Adrenal gland (tissue), 19 donors: ENCODE measurements at places on chromosomes 7 and 10. TPM values are rescaled to one million over a fixed set of nuclear protein-coding genes. Genes with fewer than 3 reads are reported as not detected.

DNA sequence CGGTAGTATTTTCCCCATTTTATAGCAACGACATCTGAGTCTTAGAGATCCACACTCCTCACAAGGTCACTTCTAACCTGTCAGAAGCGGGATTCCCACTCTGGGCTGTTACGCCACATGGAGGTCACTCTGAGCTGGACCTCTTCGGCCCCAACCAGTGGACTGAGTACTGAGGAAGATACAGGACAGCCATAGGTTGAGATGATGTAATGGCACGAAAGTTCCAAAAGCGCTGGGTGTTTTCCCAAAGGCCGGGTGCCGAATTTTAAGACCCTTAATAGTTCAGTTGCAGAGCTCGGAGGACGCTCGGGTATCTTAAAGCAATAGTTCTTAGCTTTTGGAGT lies 699 bp downstream of the GHITM start:
- no peaks in the 10 kb centered on the region for H3K36me3 ChIP-seq
- peak overlapping the region; percentile 19 for H3K4me3 ChIP-seq
- DNase-seq: peak; percentile 22
- no peaks in the 10 kb centered on the region for H3K27me3 ChIP-seq

DNA sequence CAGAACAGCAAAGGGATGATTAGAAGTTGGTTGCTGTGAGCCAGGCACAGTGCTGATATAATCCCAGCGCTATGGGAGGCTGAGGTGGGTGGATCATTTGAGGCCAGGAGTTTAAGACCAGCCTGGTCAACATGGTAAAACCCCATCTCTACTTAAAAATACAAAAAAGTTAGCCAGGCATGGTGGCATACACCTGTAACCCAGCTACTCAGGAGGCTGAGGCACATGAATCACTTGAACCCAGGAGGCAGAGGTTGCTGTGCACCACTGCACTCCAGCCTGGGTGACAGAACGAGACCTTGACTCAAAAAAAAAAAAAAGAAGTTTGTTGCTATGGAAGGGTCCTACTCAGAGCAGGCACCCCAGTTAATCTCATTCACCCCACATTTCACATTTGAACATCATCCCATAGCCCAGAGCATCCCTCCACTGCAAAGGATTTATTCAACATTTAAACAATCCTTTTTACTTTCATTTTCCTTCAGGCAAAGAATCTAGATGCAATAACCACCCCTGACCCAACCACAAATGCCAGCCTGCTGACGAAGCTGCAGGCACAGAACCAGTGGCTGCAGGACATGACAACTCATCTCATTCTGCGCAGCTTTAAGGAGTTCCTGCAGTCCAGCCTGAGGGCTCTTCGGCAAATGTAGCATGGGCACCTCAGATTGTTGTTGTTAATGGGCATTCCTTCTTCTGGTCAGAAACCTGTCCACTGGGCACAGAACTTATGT lies 4.1 kb downstream of the IL6 start:
- H3K4me1 ChIP-seq: peaks cover 6% of the 10 kb centered on the region
- H3K4me3 ChIP-seq: no peak overlapping the region
- no peak for DNase-seq
- no peaks in the 10 kb centered on the region for H3K27me3 ChIP-seq
- no peaks in the 10 kb centered on the region for H3K36me3 ChIP-seq
- no peak overlapping the region for H3K27ac ChIP-seq

GRCh38 chr7:116342125-116342524 lies 131.8 kb downstream of the TES start:
- H3K36me3 ChIP-seq: no peaks in the 10 kb centered on the region
- H3K27me3 ChIP-seq: no peaks in the 10 kb centered on the region
- peaks cover 3% of the 10 kb centered on the region for H3K4me1 ChIP-seq

DNA sequence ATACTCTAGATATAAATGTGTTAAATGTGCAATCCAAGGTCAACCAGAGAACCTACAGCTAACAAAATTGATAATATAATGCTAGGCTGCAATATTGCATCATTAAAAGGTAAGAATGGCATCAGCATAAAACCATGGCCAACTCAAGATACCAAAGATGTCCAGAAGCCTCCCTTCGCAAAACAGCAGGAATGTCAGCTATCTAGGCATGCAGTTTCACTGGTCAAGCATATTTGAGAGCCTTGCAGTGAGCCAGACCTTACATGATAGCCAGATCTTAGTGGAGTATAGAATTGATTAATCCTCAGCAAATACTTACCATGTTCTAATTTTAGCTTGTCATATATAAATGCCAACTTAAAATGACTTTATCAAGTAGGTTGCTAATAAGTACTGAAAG lies 138.8 kb downstream of the ZEB1 start:
- peaks cover 10% of the 10 kb centered on the region for H3K4me1 ChIP-seq
- no peak overlapping the region for H3K4me3 ChIP-seq
- no peak overlapping the region for H3K27ac ChIP-seq

GRCh38 chr10:103181244-103181643 lies 11.8 kb downstream of the NT5C2 start:
- H3K4me1 ChIP-seq: peaks cover 5% of the 10 kb centered on the region
- H3K4me3 ChIP-seq: no peak overlapping the region
- H3K36me3 ChIP-seq: peaks cover 18% of the 10 kb centered on the region
- DNase-seq: no peak
- no peak overlapping the region for H3K27ac ChIP-seq

GRCh38 chr10:116632596-116633215 lies 12.0 kb downstream of the PNLIPRP2 start:
- H3K4me3 ChIP-seq: no peak overlapping the region
- peaks cover under 1% of the 10 kb centered on the region for H3K4me1 ChIP-seq
- no peaks in the 10 kb centered on the region for H3K27me3 ChIP-seq
- no peaks in the 10 kb centered on the region for H3K36me3 ChIP-seq
- no peak for DNase-seq
- H3K27ac ChIP-seq: no peak overlapping the region

GRCh38 chr7:116740231-116740630 lies 68.2 kb downstream of the MET start:
- no peaks in the 10 kb centered on the region for H3K4me1 ChIP-seq
- no peak overlapping the region for H3K4me3 ChIP-seq
- no peaks in the 10 kb centered on the region for H3K36me3 ChIP-seq
- H3K27me3 ChIP-seq: no peaks in the 10 kb centered on the region
- no peak overlapping the region for H3K27ac ChIP-seq

GRCh38 chr7:137969828-137970227 lies 32.1 kb downstream of the CREB3L2 start:
- peak overlapping the region; percentile 71 for H3K27ac ChIP-seq
- DNase-seq: no peak
- no peaks in the 10 kb centered on the region for H3K36me3 ChIP-seq
- H3K4me3 ChIP-seq: no peak overlapping the region

- no peaks in the 10 kb centered on the region for H3K4me1 ChIP-seq
- H3K27me3 ChIP-seq: no peaks in the 10 kb centered on the region
- no peak for DNase-seq
- H3K4me3 ChIP-seq: no peak overlapping the region
Measured at GRCh38 chr7:47951374-47951773, 3.1 kb upstream of the PKD1L1 start.

GRCh38 chr7:151792086-151792485 lies 84.8 kb downstream of the PRKAG2 start:
- peaks cover 11% of the 10 kb centered on the region for H3K4me1 ChIP-seq
- H3K4me3 ChIP-seq: no peak overlapping the region
- no peak for DNase-seq
- no peaks in the 10 kb centered on the region for H3K27me3 ChIP-seq
- no peak overlapping the region for H3K27ac ChIP-seq
- no peaks in the 10 kb centered on the region for H3K36me3 ChIP-seq

- H3K4me1 ChIP-seq: no peaks in the 10 kb centered on the region
- H3K27me3 ChIP-seq: no peaks in the 10 kb centered on the region
- no peak for DNase-seq
- H3K36me3 ChIP-seq: no peaks in the 10 kb centered on the region
Measured at GRCh38 chr7:133861876-133862275, 265.3 kb upstream of the LRGUK start.

- H3K27me3 ChIP-seq: no peaks in the 10 kb centered on the region
- no peaks in the 10 kb centered on the region for H3K36me3 ChIP-seq
- no peak for DNase-seq
- no peaks in the 10 kb centered on the region for H3K4me1 ChIP-seq
Measured at GRCh38 chr7:33888166-33888565, 17.2 kb upstream of the BMPER start.

- H3K27me3 ChIP-seq: no peaks in the 10 kb centered on the region
- H3K36me3 ChIP-seq: no peaks in the 10 kb centered on the region
- no peaks in the 10 kb centered on the region for H3K4me1 ChIP-seq
- H3K4me3 ChIP-seq: no peak overlapping the region
Measured at GRCh38 chr7:121761399-121761798, 111.6 kb upstream of the PTPRZ1 start.

The CUL1 gene
- total RNA-seq: 48.3 TPM

The OR9A2 gene
- total RNA-seq: not detected

The TAC1 gene
- total RNA-seq: not detected

The AHR gene
- total RNA-seq: 101 TPM
